Karpas-422 (cell line): ENCODE measurements at places on chromosomes 13 and 19.

DNA sequence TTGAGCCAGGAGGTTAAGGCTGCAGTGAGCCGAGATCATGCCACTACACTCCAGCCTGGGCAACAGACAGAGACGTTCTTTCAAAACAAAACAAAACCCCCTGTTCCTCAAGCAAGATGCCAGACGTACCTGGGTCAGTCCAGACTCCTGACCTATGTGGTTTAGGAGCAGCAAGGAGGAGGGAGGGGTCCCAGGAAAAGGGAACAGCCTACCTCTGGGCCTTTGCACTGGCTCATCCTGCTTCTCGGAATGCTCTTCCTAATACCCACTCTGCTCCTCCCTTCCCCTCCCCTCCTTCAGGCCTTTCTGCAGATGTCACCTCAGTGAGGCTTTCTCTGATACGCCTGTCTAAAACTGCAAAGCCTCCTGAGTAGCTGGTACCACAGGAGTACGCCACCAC is 9.5 kb downstream of the RINL start:
- H3K27ac ChIP-seq = no peak overlapping the region
- H3K36me3 ChIP-seq = no peaks in the 10 kb centered on the region; the same call in 1 of the 2 replicates
- H3K4me1 ChIP-seq = peaks cover 38% of the 10 kb centered on the region

DNA sequence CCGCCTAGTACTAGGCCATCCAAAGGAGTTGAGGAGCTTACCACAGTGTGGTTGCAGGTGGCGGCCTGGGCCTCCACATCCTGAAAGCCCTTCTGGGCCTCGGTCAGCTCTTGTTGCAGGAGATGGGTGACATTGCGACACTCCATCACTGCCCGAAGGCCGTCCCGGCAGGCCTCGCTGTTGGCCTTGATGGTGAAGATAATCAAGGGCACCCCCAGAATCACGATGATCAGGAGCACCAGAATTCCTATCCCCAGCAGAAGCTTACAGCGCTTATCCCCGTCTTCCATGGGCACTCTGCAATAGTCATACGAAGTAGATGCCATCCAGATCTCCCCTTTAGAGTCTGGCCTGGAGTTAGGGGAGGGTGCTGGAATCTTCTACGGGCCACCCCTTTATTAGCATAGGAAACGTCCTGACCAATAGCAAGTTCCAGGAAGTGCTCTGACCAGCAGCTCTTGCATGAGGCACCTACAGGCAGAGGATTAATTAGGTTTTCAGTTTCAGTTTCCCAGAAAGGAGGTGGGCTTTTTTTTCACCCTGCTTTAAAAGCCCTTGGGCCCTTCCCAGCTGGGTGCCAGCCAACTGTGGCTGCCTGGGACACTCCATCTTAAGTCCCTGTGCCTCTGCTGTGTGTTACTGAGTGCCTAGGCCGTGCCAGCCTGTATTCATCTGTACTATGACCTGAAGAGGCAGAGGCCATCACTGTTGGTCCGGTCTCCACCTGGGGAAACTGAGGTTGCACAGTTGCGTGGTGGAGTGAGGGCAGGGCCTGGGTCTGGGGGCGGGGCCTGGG is at the start of gene BST2:
Gene BST2, minus strand, starts transcription at position 381 of the 796 bp plus-strand sequence. Its CDS starts 55 bp downstream, at position 326.
- peaks cover 12% of the 10 kb centered on the region for H3K36me3 ChIP-seq
- H3K27me3 ChIP-seq = no peaks in the 10 kb centered on the region
- DNase-seq = peak; percentile 96
- peaks cover 37% of the 10 kb centered on the region for H3K4me1 ChIP-seq
- H3K4me3 ChIP-seq = peak within 1 kb of the TSS; percentile 79

DNA sequence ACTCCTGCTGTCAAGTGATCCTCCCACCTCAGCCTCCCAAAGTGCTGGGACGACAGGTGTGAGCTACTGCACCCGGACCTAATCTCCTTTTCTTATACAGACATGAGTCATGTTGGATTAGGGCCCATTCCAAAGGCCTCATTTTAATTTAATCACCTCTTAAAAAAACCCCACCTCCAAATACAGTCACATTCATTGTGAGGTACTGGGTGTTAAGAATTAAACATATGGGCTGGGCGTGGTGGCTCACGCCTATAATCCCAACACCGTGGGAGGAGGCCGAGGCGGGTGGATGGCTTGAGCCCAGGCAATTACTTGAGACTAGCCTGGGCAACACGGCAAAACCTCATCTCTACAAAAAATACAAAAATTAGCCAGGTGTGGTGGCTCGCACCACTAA is 46.6 kb downstream of the PIN1 start:
- no peak overlapping the region for H3K4me3 ChIP-seq
- DNase-seq = no peak
- no peaks in the 10 kb centered on the region for H3K27me3 ChIP-seq
- no peak overlapping the region for H3K27ac ChIP-seq
- no peaks in the 10 kb centered on the region for H3K36me3 ChIP-seq

GRCh38 chr19:35269438-35270117 is 816 bp downstream of the USF2 start:
- DNase-seq = peak; percentile 89
- H3K27me3 ChIP-seq = no peaks in the 10 kb centered on the region
- H3K4me1 ChIP-seq = peaks cover 44% of the 10 kb centered on the region
- H3K4me3 ChIP-seq = peak overlapping the region; percentile 69
- H3K27ac ChIP-seq = peak overlapping the region; percentile 61; the same call in 1 of the 2 replicates

DNA sequence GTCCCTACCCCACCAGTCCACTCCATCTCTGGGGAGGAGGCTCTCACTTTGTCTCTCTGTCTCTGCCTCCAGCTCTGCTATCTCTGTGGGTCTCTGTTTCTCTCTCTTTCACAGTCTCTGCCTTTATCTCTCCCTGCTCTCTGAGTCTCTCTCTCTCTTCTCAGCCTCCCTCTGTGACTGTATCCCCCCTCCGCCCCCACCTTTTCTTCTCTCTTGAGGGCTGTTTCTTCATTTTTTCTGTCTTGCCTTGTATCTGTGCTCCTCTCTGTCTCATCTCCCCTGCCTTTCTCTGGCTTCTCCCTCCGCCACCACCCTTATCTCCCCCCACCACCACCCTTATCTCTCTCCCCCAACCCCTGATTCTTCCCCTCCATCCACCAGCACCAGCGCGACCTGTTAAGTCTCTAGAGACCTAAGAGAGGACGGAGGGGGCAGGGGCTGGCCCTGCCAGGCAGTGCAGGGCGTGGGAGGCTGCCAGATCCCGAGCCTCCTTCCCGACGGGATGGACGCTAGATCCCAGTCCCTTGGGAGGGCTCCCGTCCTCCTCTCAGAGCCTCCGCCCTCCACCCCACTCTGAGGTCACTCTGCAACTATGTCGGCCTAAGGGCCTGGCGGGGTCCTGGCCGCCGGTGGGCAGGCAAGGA is 1.0 kb downstream of the AXL start:
- no peak overlapping the region for H3K27ac ChIP-seq
- H3K4me1 ChIP-seq = no peaks in the 10 kb centered on the region
- H3K27me3 ChIP-seq = no peaks in the 10 kb centered on the region
- H3K36me3 ChIP-seq = no peaks in the 10 kb centered on the region

DNA sequence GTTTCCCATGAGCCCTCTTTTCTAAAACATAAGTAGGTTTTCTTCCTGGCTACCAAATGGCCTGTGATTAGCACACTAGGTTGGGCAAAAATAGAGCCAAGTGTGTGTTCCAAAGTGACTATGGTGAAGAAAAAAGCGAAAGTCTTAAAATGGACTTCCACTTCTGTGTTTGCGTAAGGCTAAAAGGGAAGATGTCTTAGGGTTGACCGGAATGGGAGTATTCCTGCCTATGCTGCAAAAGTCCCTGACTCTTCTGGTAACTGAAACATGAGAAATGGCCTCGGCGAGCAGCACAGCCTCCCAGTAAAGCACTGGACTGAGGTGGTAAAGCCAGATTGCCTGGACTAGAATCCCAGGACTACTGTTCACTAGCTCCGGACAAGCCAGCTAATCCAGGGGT is 2.4 kb upstream of the FPR1 start:
- DNase-seq = no peak
- no peaks in the 10 kb centered on the region for H3K27me3 ChIP-seq
- no peak overlapping the region for H3K4me3 ChIP-seq
- no peaks in the 10 kb centered on the region for H3K36me3 ChIP-seq

DNA sequence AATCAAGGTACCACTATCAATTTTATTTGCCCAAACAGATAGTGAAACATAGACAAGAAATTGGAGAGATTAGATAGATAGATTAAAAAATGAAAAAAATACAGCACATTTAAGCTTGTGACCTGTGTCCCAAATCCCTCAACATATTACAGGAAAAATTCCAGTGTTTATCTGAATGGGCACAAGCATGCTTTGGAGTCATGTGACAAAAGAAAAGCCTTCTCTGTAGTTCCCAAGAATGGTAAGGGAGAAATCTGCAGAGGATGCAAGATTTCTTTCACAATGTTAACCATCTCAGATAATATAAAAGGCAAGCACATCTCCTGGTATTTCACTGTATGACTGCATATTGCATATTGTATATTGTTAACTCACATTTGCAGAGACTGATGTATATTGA is 168.0 kb downstream of the PCDH9 start:
- peaks cover 3% of the 10 kb centered on the region; the same call in 1 of the 2 replicates for H3K4me1 ChIP-seq
- no peaks in the 10 kb centered on the region for H3K27me3 ChIP-seq
- no peaks in the 10 kb centered on the region for H3K36me3 ChIP-seq
- DNase-seq = no peak
- no peak overlapping the region for H3K27ac ChIP-seq
- no peak overlapping the region for H3K4me3 ChIP-seq

DNA sequence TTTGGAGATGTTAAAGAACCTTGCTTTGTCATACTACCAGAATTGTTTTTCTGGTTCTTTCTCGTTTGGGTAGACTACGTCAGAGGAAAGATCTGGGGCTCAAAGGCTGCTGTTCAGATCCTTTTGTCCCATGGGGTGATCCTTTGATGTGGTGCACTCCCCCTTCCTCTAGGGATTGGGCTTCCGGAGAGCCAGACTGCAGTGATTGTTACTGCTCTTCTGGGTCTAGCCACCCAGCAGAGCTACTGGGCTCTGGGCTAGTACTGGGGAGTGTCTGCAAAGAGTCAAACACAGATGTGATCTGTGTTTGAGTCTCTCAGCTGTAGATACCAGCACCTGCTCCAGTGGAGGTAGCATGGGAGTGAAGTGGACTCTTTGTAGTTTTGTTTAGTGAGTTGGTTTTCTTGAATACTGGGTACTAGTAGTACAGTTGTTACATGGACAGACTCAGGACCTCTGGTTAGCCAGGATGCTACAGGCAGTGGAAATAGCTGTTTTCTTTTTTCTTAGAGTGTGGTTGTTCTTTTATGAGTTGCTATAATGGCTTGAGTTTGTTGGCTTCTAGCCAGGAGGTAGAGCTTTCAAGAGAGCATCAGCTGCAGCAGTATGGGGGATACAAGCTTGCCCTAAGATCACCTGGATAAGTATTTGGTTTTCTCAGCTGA is 34.4 kb downstream of the DNAJC15 start:
- no peak overlapping the region for H3K4me3 ChIP-seq
- H3K36me3 ChIP-seq = peaks cover 11% of the 10 kb centered on the region
- H3K4me1 ChIP-seq = peaks cover 65% of the 10 kb centered on the region
